ENCODE measurements at places on chromosomes 3 and 15.

DNA sequence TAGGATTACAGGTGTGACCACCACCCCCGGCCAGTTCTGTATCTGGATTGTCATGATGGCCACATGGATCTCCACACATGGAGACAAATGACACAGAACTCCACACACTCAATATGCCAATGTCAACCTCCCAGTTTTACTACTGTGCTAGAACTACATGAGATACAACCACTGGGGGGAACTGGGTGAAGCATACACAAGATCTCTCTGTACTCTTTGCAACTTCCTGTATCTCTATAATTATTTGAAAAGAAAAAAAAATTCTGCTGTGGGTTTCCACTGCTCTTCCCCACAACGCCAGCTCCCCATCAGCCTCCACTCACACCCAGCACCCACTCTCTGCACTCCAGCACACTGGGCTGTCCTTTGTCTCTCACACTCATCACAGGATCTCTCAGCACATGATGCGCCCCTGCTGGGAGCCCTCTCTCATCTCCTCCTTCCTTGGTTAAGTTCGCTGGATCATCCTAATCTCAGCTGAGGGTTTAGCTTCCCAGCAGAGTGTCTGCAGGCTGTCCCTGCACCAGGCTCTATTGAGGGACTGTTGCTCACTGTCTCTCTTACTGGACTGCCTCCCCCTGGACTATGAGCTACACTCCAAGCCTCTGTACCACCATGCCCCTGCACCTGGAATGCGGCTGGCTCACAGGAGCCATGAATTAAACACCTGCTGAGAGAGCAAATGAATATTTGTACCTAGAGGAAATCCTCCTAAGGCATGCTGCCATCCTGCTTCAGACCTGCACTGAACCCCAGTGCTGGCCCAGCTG lies 10.7 kb upstream of the RAB43 start:
- DNase-seq, result no peak

GRCh38 chr15:55627730-55628368 lies 39.7 kb upstream of the PYGO1 start:
- DNase-seq, result no peak

- no peak for DNase-seq
Measured at GRCh38 chr3:155106119-155106518, 26.0 kb downstream of the MME start.

DNA sequence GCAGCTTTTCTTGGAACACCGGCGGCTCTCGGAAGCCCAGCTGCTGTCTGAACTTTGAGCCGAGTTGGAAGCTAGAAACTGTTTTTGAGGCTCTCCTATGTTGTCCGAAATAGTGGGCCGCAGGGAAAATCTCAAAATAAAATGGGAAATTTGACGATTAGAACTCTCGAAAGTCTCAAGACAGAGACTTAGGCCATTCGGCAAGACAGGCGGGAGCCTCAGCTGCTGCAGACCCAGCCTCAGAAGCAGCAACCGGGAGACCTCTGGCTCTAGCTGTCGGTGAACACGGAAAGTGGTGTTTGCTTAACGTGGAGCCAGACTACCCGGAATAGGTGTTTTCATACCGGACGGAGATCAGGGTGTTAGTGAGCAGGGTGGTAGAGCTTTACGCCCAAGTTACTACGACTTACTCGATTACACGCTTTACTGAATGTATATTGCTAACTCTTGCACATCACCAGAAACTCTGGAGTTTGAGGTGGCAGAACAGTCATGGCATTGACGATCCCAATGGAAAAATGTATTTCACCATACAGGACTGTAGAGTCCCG lies 357 bp upstream of the MAN2C1 start:
- DNase-seq, result no peak

- DNase-seq, result peak; percentile 90
Measured at GRCh38 chr15:74995182-74995778, at the start of gene SCAMP5. SCAMP5 (plus strand) TSS chr15:74995563; CDS start chr15:75011840, 16,277 bp downstream.

- no peak for DNase-seq
Measured at GRCh38 chr15:97993310-97993738, 32.8 kb downstream of the ARRDC4 start.

DNA sequence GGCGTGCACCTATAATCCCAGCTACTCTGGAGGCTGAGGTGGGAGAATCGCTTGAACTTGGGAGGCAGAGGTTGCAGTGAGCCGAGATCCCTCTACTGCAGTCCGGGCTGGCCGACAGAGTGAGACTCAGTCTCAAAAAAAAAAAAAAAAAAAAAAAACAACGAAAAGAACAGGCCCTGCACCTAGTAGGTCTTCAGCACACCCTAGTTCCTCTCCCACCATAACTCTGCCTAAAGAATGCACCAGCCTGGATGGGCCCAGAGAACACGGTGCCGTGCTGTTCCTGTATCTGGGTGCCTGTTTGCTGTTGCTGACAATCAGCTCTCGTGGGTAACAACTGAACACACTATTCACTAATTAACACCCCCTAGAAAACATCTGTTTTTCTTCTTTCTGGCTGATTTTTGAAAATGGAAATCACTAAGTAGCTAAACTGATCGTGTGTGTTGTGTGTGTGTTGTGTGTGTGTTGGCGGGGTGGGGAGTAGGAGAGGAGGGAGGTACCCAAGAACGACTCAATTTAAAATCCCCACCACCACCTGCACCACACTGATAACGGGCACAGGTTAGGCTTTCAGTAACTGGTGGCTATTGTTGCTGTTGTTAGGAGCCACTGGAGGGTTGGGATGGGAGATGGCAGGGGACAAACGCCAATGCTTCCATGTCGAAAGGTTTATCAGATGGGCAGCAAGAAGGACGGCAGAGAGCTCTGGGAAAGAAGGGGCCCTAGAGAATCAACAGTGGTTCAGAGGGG lies 40.6 kb upstream of the MEX3B start:
- no peak for DNase-seq

DNA sequence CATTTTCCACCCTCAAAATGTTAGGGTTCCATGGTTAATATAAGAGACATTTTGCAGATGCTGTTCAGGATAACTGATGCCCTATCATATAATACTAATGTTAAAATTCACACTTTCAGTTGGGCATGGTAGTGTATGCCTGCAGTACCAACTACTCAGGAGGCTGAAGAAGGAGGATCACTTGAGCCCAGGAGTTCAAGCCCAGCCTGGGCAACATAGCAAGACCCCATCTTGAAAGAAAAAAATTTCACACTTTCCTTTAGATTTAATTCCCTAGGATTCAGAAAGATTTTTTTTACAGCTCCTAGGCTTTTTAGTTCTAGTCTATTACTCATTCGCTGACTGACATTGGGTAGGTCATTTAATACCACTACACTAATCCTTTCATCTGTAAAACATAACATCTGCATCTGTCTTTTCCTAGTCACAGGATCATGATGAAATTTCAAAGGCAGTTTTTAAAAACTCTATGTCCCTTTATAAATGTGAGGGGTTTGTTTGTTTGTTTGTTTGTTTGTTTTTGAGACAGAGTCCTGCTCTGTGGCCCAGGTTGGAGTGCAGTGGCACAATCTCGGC lies 103.7 kb downstream of the MYO5A start:
- no peak for DNase-seq

DNA sequence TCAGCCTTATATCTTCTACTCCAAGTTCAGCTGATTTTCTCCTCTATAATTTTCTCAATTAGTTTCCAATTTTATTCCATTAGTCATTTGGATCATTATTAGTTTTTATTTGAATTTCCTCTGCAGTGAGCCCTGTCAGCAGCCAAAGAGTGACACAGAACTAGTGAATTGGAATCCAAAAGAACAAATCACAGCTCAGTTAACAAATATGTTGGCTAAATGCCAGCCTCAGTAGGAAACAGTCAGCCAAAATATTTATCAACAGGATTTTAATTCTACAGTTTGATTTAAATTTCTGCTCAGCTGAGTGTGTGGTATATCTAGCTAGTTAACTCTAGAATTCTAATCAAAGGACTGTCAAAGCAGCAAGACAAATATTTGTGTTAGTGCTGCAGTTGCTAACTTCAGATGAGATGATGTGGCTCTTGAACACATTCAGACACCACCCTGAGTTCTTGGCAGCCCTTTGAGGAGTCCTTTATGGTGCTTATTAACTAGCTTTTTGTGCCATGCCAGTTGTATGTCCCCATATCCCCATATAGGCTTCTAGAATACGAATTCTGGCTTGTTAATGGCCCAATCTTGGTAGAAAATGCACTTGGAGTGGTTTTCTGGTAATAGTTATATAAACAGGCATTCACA lies 194.5 kb downstream of the CPNE4 start:
- no peak for DNase-seq

Measured in CD4-positive, alpha-beta T cell treated with Interleukin-15 for 1 hour (primary cell).